Activated T-cell treated with anti-CD3 and anti-CD28 coated beads, Interleukin-2, amount 50 U/mL, for 4 hours (primary cell): ENCODE measurements at places on chromosomes 5 and 9.

GRCh38 chr5:88724201-88724600, 158.8 kb downstream of the MEF2C start:
- no peak for DNase-seq

DNA sequence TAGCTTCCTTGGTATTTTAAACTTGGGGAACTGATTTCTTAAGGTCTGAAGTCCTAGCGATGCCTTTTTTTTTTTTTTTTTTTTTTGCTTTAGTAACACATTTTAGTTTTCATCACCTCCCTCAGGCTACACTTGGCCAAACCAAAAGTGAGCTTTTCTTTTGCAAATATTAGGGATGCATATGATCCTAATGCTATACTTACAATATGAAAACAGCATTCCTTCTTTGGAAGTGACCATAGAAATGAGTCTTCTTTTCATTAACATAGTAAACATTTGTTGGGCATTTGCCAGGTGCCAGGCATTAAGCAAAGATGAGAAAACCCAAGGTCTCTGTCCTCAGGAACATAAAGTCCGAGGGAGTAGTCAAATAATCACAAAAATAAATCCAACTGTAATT, 189.8 kb downstream of the ALDH1A1 start:
- DNase-seq: no peak

GRCh38 chr9:131808291-131808690, 68.4 kb upstream of the RAPGEF1 start:
- no peak for DNase-seq

- DNase-seq: no peak
Measured at GRCh38 chr9:130856474-130856873, 21.4 kb downstream of the ABL1 start.

DNA sequence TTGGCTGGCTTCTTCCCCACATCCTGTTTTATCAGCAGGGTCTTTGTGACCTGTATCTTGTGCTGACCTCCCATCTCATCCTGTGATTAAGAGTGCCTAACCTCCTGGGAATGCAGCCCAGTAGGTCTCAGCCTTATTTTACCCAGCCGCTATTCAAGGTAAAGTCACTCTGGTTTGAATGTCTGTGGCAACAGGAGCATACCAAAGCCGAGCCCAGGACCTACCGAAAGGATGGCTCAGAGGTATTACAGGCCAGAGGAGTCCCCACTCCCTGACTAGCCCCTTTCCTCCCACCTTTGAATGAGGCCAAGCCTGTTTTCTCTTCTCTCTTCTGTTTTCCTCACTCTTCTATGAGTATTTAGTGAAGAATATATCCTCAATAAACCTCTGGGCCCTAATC, 271.3 kb downstream of the OSTF1 start:
- DNase-seq: no peak

DNA sequence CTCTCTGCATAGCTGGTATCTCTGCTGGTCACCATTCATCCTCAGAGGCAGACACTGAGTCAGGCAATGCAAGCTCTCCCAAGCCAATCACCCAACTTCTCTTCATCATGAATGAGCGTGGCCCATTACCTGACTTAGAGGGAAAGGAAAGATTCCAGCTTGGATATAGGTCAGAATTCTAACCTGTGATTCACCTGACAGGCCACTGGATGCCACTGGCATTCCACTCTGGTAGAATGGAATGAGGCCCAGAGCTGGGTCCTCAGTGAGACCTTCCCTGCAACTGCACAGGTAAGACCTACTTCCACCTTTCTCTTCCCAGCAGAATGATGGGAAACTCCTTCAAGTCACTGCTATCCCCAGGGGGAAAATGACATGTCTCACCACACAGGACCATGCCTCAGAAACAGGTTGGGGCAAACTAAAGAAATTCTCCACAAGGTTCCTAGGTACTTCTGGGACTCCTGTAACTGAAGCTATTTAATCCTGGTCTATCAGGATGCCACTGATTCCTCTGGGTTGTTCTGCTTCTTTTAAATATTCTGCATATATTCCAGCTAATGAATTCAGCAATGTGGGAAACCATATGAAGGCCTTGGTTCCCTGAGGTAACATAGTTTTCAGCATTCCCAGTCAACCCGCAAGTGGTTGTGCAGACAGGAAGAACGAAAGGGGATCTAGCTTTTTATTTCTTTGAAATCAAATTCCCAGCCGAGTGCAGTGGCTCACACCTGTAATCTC, 62.0 kb downstream of the SUSD1 start:
- peak; percentile 10 for DNase-seq

GRCh38 chr9:133375116-133375723, 640 bp downstream of the SURF4 start:
- no peak for DNase-seq

DNA sequence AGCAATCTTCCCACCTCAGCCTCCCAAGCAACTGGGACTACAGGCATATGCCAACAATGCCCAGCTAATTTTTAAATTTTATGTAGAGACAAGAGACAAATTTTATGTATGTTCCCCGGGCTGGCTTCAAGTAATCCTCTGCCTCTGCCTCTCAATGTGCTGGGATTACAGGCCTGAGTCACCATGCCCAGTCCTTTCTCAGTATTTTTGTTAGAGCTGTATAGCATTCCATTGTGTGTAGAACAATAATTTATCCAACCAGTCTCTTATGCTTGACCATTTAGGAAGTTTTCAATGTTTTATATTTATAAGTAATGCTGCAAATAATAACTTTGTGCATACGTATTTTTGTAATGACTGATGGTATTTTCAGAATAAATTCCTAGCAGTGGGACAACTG, 38.9 kb upstream of the CTXN3 start:
- no peak for DNase-seq

DNA sequence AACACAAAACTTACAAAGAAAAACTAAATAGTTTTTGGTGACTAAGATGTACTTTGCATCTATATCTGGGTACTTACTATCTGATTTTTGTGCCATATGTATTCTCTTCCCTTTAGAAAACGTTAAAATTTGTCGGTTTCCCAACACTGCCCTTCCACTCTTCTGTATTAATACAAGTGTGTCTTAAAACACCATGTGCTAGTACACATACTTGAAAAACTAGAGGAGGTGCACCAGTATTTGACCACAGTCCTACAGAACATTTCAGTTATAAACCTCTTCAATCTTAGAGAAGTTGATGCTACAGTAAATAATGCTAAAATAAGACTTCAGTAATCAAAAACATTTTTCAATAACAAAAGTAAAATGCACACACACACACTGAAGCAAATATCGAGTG, 251.2 kb downstream of the EFNA5 start:
- DNase-seq: no peak

- no peak for DNase-seq
Measured at GRCh38 chr5:89721353-89721752, 688.2 kb downstream of the CETN3 start.

GRCh38 chr5:7811715-7812114, 39.2 kb downstream of the CFAP90 start:
- no peak for DNase-seq

GRCh38 chr9:122029898-122030297, 63.2 kb downstream of the TTLL11 start:
- no peak for DNase-seq

DNA sequence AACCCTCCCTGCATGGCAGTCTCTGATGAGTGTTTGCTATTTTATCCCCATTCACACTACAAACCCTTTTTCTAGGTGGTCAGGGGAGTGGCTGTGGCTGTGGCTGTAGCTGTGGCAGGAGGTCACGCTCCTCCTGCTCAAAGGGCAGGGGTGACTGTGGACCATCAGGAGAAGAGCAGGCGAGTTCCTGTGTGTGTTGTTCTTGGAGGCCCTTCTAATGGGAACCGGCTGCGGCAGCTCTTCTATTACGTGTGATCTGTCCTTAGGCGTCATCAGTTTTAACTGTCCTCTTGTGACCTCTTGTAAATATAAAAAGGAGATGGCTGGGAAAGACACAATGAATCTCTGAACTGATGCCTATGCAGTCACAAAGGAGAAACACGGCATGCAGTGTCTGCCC, 65.1 kb downstream of the ANKH start:
- DNase-seq: no peak

DNA sequence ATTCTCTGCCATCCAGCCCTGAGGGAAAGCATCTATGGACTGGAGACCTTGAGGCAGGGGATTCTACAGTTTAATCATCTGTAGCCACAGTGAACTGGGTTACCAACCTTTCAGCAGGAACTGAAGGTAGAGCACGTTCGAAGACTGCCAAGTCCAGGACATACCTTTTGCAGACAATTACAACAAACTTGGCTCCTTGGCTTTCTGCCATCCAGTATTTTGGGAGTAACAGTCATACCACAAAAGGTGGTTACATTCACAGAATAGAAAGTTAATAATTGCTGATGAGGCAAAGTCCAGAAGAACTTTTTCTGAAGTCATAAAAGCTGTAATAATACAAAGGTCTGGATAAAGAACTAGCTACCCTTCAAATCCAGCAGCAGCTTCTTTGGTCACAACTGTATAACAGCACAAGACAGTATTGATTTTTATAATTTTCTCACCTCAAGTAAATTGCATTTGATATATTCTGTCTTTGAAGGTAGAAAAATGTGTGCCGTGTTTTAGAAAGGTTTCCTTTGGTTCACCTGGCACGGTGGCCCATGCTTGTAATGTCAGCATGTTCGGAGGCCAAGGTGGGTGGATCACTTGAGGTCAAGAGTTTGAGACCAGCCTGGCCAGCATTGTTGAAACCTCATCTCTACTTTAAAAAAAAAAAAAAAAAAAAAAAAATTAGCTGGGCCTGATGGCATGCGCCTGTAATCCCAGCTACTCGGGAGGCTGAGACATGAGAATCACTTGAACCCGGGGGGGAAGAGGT, 236.6 kb downstream of the NR3C1 start:
- DNase-seq: no peak

- peak; percentile 52 for DNase-seq
Measured at GRCh38 chr9:72365525-72366256, 683 bp upstream of the ZFAND5 start.

DNA sequence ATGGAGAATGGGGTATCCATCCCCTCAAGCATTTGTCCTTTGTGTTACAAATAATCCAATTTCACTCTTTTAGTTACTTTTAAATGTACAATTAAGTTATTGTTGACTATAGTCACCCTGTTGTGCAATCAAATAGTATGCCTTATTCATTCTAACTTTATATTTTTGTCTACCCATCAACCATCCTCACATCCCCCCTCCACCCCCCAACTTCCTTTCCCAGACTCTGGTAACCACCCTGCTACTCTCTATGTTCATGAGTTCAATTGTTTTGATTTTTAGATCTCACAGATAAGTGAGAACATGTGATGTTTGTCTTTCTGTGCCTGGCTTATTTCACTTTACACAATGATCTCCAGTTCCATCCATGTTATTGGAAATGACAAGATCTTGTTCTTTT, 15.4 kb upstream of the RANBP17 start:
- no peak for DNase-seq

GRCh38 chr5:141330299-141331080, at the start of gene PCDHGA1:
PCDHGA1 (plus strand) TSS chr5:141330514.
- no peak for DNase-seq

DNA sequence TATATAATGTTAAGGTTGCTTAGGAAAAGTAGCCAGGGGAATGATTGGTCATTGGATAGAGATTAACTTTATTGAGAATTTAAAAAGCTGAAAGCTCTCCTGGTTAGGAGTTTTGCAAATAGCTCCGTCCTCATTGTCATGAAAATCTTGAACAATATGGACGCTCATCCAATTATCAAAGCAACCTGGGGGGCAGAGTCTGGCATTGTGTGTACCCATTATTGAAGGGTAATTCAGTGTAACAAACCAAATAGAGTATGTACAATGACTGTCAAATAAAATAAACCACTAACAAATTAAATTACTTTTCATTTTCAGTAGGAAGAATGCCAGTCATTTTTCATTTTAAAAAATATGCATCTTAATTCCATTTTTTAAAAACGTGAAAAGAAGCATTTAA, 144.0 kb upstream of the GPR151 start:
- no peak for DNase-seq

GRCh38 chr5:38400365-38400764, 142.0 kb downstream of the EGFLAM start:
- DNase-seq: no peak

DNA sequence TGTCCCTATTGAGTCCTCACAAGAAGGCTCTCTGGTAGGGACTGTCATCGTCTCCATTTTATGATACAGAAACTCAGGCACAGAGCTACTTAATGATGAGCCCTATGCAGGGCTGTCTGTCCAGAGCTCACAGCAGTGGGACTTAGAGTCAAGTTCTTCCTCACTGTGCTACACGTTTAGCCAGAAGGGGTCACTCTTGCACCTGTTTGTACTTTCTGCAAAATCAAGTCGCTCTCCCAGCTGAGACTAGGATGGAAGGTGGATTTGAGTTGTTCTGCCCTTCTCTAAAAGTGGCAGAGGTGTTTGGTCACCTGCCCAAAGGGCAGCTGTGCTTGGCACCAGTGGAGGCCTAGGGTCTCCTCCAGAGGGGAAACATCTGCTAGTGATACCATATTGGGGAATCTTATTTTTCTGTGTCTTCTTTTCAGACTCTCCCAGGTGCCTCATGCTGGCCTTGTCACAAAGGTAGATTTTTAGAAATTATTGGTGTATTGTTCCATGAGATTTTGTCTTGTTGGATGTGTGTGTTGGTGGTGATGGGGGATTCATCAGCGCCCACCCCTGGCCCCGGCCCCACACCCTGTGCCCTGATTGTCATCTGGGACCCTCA, 104.2 kb downstream of the PPARGC1B start:
- DNase-seq: peak; percentile 43

DNA sequence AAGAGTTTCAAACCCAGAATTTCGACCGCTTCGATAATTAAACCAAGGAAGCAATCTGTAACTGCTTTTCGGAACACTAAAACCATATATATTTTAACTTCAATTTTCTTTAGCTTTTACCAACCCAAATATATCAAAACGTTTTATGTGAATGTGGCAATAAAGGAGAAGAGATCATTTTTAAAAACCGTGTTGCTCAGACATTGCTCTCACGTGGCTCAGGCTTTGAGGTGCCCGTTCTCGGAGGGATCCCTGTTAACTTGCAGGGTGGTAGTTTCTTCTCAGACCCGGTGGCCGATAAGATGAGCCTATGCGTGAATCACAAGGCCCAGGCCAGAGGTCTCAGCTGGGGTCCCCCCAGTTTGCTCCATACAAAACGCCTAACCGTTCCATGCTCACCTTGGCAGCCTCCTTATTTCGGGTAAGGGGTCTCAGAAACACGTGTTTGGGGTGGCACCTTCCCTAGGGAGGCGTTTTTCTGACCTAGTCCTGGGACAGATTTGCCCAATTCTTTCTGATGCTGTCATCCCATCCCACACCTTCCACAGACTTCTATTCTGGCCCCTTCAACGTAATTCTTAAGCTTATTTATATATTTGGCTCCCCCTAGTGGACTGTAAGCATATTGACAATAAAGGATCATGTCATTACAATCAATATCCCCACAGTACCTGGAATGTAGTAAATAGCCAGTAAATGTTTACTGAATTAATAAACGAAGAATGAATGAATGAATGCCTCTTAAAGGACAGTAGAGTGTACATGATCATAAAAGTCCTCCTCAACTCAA, 48.1 kb downstream of the THBS4 start:
- no peak for DNase-seq

DNA sequence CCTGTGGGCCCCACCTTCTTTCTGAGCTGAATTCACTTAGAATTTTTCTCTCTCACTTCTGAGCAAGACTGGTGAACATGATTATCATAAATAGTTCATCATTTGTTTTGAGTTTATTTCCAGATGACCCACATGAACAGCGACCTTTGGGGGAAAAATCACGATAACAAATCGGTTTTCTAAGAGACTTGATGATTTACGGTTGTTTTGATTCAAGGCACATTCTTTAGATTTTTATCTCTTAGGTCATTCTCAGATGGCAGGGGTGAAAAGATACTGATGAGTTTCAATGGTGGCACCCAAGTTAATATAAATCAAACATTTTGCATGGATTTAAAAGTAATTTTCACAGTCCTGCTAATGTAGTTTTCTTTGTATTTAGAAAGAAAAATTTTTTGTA, 95.1 kb downstream of the DMXL1 start:
- DNase-seq: no peak

- DNase-seq: no peak
Measured at GRCh38 chr5:114055318-114056184, 306.3 kb upstream of the KCNN2 start.
